ENCODE measurements at places on chromosomes 4 and X.

DNA sequence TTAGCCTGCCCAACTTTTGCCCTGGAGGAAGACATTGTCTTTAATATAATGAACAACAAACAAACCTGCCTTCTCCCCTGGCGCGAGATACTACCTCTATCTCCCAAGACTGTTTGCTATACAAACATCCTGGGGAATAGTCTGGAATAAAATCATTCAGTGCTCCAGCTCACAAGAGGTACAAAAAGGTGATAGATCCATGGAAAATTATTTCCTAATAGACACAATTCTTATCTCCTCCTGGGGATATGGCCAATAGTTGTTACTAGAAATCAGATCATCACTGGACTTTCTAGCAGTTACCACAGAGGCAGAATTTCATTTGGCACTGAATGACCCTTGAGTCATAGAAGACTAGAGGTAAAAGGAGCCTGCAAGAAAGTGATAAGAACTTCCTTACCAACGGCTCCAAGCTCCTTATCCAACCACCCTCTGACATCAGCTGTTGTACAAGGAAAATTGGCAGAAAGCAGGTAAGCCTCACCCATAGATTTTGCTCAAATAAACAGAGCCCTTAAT lies 38.1 kb downstream of the MID1 start:
- DNase-seq: no peak

DNA sequence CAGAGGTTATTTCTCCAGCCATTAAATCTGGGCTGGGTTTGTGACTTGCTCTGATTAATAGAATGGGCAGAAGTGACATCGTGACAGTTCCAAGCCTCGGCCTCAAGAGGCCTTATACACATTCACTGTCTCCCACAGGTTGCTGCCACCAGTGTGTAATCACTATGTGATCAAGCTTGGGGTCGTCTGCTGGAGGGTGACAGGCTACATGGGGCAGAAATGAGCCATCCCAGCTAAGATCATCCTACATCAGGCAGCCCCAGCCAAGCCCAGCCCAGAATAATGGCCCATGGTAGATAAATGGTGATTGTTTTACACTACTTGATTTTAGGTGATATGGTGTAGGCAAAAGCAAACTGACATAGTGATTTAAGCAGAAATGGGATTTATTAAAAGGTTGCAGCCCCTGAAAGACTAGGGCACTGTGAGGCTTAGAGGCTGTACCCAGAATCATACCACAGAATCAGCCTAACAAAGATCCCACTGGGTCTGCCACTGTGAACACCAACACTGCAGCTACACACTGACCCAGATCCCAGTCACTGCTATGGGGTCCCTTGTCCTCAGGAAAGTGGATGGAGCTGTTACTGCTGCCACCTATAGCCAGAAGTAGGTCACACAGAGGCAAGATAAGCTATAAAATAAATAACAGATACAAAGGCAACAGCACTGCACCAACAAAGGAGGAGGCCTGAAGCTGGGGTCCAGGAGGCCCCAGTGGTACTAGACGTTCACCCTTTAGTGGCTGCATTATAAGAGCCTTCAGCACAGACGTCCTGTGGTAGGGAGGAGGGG lies 159.6 kb upstream of the RBPJ start:
- no peak for DNase-seq

DNA sequence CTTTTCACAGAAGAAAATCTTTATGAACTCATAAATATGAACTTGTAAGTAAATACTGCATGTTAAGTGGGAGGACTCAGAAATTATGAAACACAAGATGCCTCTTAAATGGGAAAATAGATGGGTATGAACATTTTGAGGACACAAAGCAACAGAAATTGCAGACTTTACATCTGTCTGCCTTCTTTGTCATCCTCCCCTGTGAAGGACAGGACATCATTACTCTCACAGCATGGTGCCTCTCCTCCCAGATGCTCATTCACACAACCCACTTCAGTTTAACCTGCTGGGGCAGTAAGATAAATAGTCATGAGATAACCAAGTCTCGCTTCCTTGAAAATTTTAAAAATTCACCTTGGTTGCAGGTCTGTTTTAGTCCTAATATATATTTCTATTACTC lies 144.5 kb downstream of the APBB2 start:
- DNase-seq: no peak

DNA sequence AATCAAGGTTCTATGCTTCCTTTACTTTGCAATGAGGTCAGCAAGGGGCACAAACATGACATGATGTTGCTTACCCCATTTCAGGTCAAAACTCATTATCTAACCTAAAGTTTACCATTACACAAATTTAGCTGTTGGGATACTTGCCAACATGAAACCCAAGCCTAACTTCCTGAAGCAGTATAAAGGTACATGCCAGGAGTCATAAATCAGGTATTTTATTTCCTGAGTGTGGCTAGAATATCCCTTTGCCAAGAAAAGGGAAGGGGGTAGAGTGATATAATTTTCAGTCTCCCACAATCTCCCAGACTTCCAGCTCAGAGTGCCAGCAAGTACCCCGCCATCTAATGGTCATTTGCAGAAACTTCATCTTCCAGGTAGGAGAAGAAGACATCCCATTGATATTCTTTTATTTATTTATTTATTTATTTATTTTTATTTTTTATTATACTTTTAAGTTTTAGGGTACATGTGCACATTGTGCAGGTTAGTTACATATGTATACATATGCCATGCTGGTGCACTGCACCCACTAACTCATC lies 136.6 kb downstream of the NEXMIF start:
- DNase-seq: no peak

DNA sequence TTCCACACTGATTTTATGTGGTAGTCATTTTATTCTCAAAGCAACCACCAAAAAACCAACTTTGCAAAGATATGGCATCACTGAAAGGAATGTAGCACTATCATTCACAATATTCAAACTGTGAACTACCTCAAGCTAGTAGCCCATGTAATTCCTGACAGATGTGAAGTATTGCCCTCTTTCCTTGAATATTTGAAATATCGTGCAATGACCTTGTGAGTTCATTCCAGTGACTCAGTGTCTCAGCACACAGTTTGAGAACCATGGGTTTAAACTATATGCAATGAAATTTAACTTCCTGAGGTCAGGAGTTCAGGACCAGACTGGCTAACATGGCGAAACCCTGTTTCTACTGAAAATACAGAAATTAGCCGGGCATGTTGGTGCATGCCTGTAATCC lies 20.9 kb upstream of the IQCM start:
- DNase-seq: no peak

DNA sequence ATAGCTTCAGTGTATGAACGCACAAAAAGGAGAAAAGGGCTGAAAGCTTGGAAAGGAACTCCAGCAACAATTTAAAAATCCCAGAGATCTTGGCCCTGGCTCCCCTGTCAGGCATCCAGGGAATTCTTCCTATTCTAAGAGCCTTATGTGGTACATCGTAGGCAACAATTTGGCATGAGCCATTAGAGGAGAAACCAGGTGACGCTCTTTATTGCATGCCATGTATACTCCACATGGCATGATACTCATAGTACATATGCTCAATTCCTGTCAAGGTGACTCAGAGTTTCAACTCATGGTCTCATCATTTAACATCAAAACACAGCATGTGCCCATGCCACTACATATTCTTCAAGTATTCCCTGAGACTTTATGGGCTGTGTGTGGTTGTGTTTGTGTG lies 191.3 kb downstream of the OR13H1 start:
- no peak for DNase-seq

DNA sequence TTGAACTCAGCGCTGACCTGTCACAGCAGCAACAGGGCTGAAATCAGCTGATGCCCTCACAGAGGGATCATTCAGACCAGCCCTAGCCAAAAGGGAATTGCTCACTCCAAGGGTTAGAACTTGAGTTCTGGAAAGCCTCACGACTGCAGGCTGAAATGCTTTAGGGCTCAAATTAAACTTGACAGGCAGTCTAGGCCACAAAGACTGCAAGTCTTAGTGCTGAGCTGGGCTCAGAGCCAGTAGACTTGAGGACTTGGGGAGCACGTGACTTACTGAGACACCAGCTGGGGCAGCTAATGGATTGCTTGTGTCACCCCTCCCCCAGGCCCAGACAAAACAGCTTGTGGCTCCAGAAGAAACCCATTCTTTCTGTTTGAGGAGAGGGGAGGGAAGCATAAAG lies 119.0 kb upstream of the SLC6A14 start:
- DNase-seq: no peak

DNA sequence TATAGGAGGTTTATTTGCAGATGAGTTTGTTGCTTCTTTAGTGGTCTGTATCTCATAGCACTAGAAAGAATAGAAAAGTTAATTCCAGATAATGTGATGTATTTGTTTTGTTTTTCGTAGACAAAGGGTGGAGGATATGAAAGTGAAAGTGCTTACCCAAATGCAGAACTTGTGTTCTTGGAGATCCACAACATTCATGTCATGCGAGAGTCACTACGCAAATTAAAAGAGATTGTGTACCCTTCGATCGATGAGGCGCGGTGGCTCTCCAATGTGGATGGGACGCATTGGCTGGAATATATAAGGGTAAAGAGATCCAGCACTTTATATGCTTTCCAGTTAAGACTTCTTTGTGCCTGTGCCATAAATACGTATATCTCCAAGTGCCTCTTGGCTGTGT lies 43.3 kb downstream of the MTMR1 start:
- DNase-seq: no peak

GRCh38 chr4:32519060-32519459 lies 1798.9 kb downstream of the PCDH7 start:
- no peak for DNase-seq

DNA sequence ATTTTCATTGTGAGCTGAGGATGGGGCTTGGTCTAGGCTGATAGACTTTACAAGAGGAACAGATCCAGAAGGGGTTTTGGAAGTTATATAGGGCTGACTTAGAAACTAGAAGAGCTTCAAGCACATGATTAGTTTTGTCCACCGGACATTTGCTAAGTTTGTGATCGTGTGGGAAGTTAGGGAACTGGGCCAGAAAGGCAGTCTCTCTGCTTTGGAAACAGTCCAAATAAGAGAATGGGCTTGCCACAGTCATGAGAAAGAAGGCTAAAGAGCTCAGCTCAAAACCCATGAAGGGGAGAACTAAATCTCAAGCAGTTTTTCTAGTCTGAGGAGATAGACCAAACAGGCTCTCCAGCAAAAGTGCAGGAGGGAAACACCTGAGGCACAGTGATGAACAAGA lies 67.8 kb downstream of the ZNF674 start:
- no peak for DNase-seq

DNA sequence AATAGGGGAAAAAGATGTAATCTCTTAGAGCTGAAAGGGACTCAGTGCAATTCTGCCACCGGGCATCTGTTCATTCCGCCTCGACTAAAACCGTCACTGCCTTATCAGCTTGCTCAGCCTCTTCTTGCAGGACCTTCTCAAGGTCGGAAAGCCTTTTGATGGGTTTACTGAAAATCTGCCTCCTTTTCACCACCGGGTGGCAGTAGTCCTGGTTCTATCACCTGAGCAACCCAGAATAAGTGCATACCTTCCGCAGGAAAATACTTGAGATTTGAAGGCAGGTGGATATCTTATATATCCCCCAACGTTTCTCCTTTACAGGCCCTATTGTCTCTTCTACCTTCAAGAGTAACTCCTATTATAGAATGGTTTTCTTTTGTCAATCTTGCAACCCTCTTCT lies 103.4 kb upstream of the PAK3 start:
- DNase-seq: no peak

DNA sequence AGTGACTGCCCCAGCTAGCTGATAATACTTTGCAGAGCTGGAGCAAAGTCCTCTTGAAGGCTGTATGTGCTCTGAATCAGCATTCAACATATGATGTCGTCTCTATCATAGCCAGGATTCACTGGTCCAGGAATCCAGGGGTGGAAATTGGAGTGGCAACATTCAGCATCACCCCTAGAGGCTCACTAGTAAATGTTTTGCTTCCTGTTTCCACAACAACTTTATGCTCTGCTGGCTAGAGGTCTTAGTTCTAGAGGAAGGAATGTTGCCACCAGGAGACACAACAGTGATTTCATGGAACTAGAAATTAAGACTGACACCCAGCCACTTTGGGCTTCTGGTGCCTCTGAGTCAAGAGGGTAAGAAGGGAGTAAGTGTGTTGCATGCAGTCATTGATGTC lies 11.3 kb downstream of the MAGEA1 start:
- DNase-seq: no peak

DNA sequence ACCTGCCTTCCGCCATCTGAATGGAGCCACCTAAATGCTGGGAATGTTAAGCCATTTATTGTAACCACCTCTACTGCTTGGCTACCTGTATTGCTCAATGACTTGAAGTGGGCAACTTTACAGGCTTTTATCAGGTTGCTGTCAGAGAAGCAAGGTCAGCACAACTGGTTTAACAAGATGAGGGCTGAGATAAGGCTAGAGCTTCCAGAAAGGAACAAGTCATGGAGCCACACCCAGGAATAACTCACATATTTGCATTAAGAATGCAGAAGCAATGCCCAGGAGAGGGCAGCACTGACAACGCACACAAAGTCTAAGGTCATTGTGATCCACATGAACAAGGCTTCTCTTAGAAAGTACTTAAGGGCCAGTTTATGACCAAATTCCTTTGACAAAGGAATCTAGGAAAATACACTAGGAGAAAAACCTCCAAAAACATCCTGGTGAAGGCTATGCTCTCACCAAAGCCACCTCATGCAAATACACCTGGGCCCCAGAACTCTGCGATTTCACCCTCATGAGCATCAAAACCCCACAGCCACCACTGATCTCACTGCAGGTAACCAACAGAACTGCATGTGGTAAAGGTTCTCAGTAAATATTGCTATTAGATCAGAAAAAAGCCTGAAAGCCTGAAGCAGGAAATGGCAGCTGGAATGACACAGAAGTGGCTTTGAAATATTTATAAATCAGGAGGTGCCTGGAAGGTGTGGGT lies 15.0 kb upstream of the STS start:
- no peak for DNase-seq

GRCh38 chr4:41437111-41437536 lies 100.8 kb upstream of the LIMCH1 start:
- no peak for DNase-seq

GRCh38 chr4:124647599-124647998 lies 64.9 kb downstream of the ANKRD50 start:
- no peak for DNase-seq

GRCh38 chr4:185534511-185534865 lies 819 bp downstream of the PDLIM3 start:
- DNase-seq: no peak

- no peak for DNase-seq
Measured at GRCh38 chr4:121485190-121485804, 104.5 kb upstream of the QRFPR start.

DNA sequence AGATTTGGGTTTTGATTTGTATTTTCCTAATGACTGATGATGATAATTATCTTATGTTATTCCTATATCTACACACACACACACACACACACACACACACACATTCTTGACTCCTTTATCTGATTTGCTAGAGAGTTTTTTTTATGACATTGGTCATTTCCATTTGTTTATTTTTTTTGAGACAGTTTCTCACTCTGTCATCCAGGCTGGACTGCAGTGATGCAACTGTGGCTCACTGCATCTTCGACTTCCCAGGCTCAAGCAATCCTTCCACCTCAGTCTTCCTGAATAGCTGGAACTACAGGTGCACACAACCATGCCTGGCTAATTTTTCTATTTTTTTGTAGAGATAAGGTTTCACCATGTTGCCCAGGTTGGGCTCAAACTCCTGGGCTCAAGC lies 6.7 kb downstream of the ZNF81 start:
- no peak for DNase-seq

- DNase-seq: no peak
Measured at GRCh38 chrX:101347859-101348451, 587 bp downstream of the TIMM8A start.

All from stimulated activated CD8-positive, alpha-beta memory T cell treated with anti-CD3 and anti-CD28 coated beads, Interleukin-7, amount 100 ng/mL, for 48 hours (primary cell).